ENCODE measurements at places on chromosomes 4 and X.

DNA sequence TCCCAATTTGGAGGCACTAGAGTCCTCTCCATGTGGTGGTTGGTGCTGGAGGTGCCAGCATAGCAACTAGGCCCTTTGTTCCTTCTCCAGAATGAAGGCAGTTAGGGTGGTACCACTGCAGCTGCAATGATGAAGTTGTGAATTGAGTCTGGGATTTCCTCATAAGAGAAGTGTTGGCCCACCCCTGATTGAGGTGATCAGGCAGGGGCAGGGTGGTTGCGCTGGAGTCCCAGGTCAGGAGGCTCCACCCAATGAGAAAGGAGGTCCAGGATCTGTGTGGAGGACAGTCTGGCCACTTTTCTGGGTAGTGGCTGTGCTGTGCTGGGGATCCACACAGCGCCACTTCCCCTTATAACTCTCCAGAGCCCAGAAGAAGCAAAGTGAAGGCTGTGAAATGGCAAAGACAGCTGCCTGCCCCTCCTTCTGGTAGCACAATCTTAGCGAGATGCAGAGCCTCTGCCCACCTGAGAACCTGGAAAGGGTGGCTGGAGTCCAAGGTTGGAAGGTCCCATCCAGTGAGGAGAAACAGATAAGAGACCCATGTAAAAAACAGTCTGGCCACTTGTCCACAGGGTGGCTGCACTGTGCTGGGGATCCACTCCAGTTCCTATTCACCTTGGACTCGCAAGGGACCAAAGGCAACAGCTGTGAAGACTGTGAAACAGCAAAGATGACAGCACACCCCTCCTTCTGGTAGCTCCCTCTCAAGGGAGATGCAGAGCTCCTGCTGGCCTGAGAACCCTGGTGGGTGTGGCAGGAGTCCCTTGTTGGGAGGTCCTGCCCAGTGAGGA is 124.6 kb downstream of the RRAGB start:
- DNase-seq, result no peak

GRCh38 chrX:1336331-1336943 is at the start of gene IL3RA:
Gene IL3RA, plus strand, starts transcription at chrX:1336785. Its CDS starts 4,981 bp downstream, at chrX:1341766.
- DNase-seq, result no peak

DNA sequence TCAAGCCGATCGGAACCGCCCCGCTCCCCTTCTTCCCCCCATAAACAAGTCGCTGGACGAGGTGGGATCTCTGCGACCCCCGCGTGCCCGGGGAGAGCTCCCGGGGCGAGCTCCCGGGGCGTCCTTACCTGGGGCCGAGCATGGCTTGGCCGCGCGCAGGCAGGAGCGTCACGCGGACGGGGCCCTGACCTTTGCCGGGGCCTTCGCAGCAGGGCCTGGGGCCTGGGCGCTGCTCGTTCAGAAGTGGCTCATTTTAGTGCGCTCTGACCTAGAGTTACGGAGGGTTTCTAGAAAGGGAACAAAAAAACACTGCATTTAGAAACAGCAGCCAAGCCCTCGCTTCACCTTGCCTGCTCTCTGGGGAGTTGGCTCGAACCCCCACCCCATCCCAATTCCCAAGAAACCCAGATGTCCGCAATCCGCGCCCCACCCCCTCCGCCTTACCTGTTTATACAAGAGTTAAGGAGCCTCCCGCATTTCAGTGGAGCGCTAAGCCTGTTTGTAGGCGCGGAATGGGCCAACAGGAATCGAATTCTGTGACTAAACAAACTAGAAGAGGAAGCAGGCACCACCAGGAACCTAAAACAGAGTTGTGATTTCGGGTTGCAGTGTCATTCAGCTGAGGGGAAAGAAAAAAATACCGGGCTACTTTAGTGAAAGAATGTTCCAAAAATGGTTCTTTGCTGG is 814 bp upstream of the RBM47 start:
- no peak for DNase-seq

DNA sequence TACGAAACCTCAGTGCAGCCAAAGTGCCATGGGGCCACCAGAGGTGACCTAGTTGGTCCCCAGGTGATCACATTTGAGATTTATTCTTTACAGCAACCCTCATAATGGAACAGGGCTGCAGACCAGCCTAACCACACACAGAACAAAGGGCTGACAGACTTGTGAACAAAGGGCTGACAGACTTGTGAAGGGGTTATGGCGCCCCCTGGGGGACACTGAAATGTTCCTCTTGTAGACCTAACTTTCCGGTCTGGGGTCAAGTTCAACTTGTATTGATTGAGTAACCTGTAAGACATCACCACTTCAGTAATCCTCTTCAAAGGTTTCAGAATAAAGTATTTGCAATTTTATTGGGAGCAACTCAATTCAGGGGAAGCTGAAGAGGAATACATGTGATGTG is 175.9 kb upstream of the RPS6KA3 start:
- DNase-seq, result peak; percentile 55

DNA sequence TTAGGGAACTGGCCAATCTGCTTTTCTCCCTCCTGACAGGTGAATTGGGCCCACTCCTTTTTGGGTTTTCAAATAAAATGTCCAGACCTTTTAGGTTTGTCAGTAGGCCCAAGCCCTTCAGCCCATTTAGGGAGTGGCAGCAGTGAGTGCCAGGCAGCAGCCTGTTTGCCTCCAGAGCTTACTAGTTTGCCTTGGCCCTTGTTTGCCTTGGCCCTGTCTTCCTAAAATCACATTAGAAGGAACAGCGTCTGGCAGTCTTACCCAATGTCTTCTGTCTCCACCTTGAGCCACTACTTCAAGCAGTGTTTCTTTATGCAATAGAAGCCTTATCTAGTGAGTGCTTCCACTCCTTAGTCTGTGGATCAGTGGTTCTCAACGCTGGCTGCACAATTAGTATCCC is 117.1 kb downstream of the TMEM164 start:
- no peak for DNase-seq

GRCh38 chrX:101057093-101057714 is 5.3 kb upstream of the TRMT2B start:
- no peak for DNase-seq

Data from stimulated activated CD8-positive, alpha-beta memory T cell treated with anti-CD3 and anti-CD28 coated beads, Interleukin-7, amount 100 ng/mL, for 1 hour (primary cell).